Stimulated activated CD8-positive, alpha-beta memory T cell treated with anti-CD3 and anti-CD28 coated beads, Interleukin-12 subunit alpha, Interleukin-12 subunit beta, amount 100 ng/mL, for 1 hour (primary cell): ENCODE measurements at places on chromosomes 6 and 20.

DNA sequence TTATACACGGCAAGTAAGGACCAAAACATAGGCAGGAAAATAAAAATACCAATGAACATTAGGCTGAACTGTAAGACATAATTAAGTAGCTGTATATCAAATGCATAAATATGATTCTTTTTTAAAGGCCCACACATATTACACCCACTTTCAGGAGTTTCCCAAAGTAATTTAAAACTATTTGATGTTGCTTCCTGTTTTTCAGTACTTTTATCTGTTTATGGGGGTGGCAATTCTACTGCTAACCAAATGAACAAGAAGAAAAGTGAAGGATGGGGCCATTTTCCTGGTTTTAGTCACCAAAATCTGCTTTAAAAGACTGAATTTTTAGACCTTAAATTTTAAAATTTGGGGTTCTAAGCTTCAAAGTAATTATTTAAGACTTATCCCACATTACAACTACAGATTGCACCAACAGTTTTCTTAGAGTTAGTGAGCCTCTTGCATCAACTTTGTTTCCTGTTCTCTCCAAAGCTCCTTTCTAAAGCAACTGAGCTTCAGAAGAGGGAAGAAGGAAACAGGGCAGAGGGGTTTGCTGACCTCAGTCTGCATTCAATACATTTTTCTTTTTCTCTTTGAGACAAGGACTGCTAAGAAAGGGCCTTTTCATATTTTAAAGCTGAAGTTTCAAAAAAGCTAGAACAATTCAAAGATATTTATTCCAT is 191.0 kb downstream of the BACH2 start:
- no peak for DNase-seq

- no peak for DNase-seq
Observed at GRCh38 chr20:14740380-14740779, 403.0 kb upstream of the FLRT3 start.

DNA sequence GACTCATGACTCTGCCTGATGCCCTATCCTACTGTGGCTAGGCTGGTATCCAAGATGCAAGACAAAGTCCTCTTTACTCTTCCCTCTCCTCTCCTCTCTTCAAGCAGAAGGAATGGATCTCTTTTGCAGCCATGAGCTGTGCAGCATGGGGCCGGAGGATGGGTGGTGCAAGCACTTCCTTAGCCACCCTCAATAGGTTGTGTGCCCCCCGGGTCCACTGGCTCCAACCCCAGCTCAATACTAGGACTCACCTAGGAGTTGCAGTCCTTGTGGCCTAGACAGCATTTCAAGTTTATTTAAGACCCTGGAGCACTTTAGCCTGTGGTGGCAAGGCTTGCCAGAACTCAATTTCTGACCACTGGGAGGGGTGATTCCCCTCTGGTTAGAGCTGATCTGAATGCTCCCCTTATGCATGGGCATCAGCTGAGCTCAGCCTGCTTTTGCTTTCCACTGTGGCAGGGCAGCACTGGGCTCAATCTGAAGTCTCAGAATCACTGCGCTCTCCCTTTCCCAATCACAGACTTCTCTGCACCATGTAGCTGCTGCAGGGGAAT is 29.0 kb upstream of the GRM4 start:
- DNase-seq = no peak

GRCh38 chr6:118740372-118740771 is 89.0 kb upstream of the CEP85L start:
- no peak for DNase-seq

DNA sequence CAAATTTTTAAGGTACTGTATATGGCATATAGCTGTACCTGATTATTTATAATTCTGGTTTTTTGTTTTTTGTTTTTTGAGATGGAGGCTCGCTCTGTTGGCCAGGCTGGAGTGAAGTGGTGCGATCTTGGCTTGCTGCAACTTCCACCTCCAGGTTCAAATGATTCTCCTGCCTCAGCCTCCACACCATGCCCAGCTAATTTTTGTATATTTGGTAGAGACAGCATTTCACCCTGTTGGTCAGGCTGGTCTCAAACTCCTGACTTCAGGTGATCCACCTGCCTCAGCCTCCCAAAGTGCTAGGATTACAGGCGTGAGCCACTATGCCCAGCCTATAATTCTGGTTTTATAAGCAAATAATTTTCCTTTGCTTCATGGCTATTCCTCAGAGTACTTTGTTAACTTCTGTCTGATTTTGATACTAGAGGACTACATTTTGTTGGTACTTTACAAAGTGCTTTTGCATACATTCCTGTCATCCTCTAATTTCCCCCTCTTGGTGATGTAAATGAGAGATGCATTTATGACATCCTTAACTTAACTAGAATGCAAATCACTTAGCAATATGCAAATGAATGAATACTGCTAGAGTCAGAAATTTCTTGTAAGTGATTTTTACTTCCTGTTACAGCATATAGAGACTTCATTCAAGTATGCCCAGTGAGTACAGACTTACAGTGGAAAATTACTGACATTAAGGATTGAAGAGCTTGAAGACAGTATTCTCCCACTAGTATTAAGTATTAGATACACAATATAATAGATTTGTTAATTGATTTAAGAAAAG is 35.7 kb upstream of the ARID1B start:
- no peak for DNase-seq

DNA sequence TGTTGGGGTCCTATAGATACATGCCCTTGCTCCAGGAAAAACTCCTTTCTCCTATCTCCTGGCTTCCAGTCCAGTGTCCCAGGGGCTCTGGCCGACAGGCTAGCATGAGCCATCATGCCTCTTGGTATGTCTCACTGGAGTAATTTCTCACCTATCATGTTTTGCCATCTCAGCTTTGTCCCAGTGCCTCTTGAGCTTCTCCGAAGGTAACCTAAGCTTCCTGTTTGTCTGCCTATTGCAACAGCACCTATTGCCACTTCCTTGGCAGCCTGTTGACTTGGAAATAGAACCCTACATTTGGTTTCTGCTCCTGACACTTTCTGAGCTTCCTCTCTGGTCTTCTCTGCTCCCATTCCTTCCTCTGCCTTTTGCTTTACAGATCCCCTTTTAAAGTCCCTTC is 197.7 kb downstream of the KCNQ5 start:
- no peak for DNase-seq

DNA sequence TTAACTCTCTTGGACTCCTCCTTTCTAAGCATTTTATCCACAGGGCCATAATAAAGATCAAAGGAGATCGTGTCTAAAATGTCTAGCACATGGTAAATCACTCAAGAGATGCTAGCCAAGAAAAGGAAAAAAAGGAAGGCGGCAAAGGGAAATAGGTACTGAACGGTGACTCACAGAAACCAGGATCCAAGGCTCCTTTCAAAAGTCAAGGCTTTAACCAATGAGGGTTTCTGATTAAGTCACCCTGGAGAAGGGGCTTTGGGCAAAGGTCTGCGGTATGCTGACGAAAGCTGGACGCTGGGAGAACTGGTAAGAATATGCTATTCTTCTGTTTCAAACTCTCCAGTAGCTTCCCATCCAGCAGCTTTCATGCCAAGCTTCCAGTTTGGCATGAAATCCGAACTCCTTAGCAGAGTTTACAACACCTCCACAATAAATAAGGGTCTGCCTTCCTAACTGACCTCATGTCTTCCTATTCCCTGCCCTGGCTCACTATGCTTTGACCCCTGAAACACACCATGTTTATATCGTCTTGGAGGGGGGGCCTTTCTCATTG is 1.0 kb downstream of the TOMM34 start:
- no peak for DNase-seq

- DNase-seq = no peak
Observed at GRCh38 chr6:93749930-93750329, 330.6 kb upstream of the EPHA7 start.

DNA sequence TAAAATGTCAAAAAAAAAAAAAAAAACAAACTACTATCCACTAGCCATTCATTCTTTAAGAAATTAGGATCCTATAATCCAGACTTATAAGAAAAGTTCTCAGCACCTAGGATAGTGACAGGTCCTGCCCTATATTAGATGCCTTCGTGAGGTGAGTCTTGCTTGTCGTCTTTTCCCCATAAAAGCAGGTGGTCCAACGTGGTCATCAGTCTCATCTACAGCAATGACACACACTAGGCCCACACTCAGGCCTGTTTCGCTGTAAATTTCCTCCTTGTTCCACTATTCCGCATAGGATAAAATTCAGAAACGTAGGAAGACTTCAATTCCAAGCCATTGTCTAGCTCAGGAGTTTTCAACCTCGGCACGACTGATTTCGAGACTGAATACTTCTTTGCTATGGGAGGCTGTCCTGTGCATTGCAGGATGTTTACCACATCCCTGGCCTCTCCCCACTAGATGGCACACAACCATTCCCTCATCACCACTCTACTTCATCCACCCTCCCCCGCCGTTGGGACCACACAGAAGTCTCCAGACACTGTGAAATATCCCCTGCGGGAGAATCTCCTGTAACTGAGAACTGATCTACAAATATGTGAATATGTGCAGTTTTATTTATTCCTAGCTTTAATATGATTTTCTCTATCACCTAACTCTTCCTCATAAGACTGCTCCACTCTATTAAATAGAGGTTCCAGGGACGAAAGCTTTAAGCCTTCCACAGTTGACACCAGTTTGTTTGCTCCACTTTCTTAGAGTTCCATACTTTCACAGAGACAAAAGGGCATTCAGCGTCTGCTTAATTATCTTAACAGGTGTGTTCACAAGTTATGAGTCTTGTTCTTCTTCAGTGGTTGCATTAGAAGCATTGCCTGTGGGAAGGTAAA is 346.3 kb downstream of the BMP2 start:
- DNase-seq = no peak

- DNase-seq = no peak
Observed at GRCh38 chr6:30169658-30170614, 6.6 kb downstream of the TRIM15 start.

DNA sequence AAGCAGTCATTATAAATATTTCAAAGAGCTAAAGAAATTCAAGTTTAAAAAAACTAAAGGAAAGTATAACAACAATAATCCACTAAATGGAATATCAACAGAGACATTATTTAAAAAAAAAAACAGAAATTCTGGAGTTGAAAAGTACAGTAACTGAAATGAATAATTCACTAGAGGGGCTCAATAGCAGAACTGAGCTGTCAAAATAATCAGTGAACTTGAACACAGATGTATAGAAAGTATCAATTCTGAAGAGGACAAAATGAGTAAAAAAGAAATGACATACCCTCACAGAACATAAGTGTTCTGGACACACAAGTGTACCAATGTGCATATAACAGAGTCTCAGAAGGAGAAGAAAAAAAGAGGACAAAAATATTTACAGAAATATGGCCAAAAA is 191.6 kb upstream of the RUNX2 start:
- no peak for DNase-seq

- DNase-seq = no peak
Observed at GRCh38 chr20:21174516-21175239, 48.8 kb downstream of the KIZ start.
